ENCODE measurements at places on chromosomes 3 and 15. TPM values are rescaled to one million over a fixed set of nuclear protein-coding genes. Genes with fewer than 3 reads are reported as not detected.

Gene KIF7
- total RNA-seq, result 18.0 TPM

Gene HIGD2B
- not detected for total RNA-seq

Gene ACOX2
- 10.2 TPM for total RNA-seq

Gene TEX9
- total RNA-seq, result 3.1 TPM

Gene SLC51B
- total RNA-seq, result 0.33 TPM

Gene PLXND1
- total RNA-seq, result 56.2 TPM

Gene CSPG4
- total RNA-seq, result 122 TPM

Gene HDAC11
- 11.5 TPM for total RNA-seq

Gene MTHFS
- 11.8 TPM for total RNA-seq

Gene TFRC
- total RNA-seq, result 315 TPM

Gene RARRES1
- 26.2 TPM for total RNA-seq

Gene SH2D7
- total RNA-seq, result not detected

Gene LRTM1
- total RNA-seq, result not detected

Gene TMEM158
- total RNA-seq, result 375 TPM

Gene PYGO1
- total RNA-seq, result 10.6 TPM

Gene POTEB2
- total RNA-seq, result not detected

Gene CEP19
- total RNA-seq, result 4.4 TPM

Gene EPHA3
- 1.9 TPM for total RNA-seq

Gene PRR20G
- total RNA-seq, result not detected

Gene WWTR1
- total RNA-seq, result 24.1 TPM

Gene PROS1
- total RNA-seq, result 20.1 TPM

Gene CHST2
- 13.0 TPM for total RNA-seq

Gene SUSD5
- total RNA-seq, result 4.1 TPM

Gene TRIM71
- total RNA-seq, result not detected

Gene RBMS3
- 22.5 TPM for total RNA-seq

Gene AP3B2
- 0.22 TPM for total RNA-seq

Gene SPCS1
- 59.9 TPM for total RNA-seq

Gene P2RY14
- not detected for total RNA-seq

Gene PLA1A
- total RNA-seq, result 0.25 TPM

Gene CCDC12
- 30.6 TPM for total RNA-seq

Gene EEFSEC
- total RNA-seq, result 6.3 TPM

Gene ATP13A4
- 0.50 TPM for total RNA-seq

Gene SORD
- 12.2 TPM for total RNA-seq

Gene TGM4
- not detected for total RNA-seq

Gene ZNF662
- total RNA-seq, result 1.9 TPM
